Muscle of leg (tissue), 16 donors: ENCODE measurements at places on chromosomes 1 and 21. TPM values are rescaled to one million over a fixed set of nuclear protein-coding genes. Genes with fewer than 3 reads are reported as not detected.

Gene SLC44A5
- total RNA-seq, result 0.27 TPM

Gene KCNH1
- 0.22 TPM for total RNA-seq

Gene DDR2
- total RNA-seq, result 58.2 TPM

Gene TMEM82
- total RNA-seq, result not detected

Gene CLCA1
- not detected for total RNA-seq

Gene TCEA3
- total RNA-seq, result 245 TPM

Gene PLEKHG5
- total RNA-seq, result 12.1 TPM

Gene AGL
- total RNA-seq, result 229 TPM

Gene PCSK9
- total RNA-seq, result 3.1 TPM

Gene CAMK1G
- 0.04 TPM for total RNA-seq

Gene FAM163A
- total RNA-seq, result 0.31 TPM

Gene MRAP
- total RNA-seq, result not detected
